A549 treated with AZD2906 at 1 μM for 4 hours (cell line): ENCODE measurements at places on chromosomes 11 and 22. TPM values are rescaled to one million over a fixed set of nuclear protein-coding genes. Genes with fewer than 3 reads are reported as not detected.

ZNF70 gene
- 0.91 to 1.4 TPM (median 1.0 TPM) in 5 replicates for total RNA-seq

MYOD1 gene
- 0.03 to 0.05 TPM (median 0.03 TPM) in 3 of 5 replicates, not detected in the others for total RNA-seq

APOBEC3G gene
- 0.06 to 0.09 TPM (median 0.07 TPM) in 3 of 5 replicates, not detected in the others for total RNA-seq

CD82 gene
- 4.2 to 9.1 TPM (median 4.5 TPM) in 5 replicates for total RNA-seq

OLFML1 gene
- total RNA-seq: 0.07 TPM in 1 of 5 replicates, not detected in the others

DERL3 gene
- total RNA-seq: 0.42 to 0.74 TPM (median 0.59 TPM) in 5 replicates

CD3G gene
- total RNA-seq: not detected in 5 replicates

CAVIN3 gene
- total RNA-seq: 25.5 to 34.4 TPM (median 26.7 TPM) in 5 replicates

TYMP gene
- total RNA-seq: 11.7 to 19.2 TPM (median 17.9 TPM) in 5 replicates

SYVN1 gene
- total RNA-seq: 29.0 to 41.9 TPM (median 39.5 TPM) in 5 replicates

TPBGL gene
- total RNA-seq: 0.11 to 0.24 TPM (median 0.17 TPM) in 5 replicates

STIM1 gene
- total RNA-seq: 25.3 to 27.2 TPM (median 26.6 TPM) in 5 replicates

NEFH gene
- 0.08 to 0.19 TPM (median 0.12 TPM) in 5 replicates for total RNA-seq

NR1H3 gene
- total RNA-seq: 8.4 to 13.2 TPM (median 9.6 TPM) in 5 replicates

DGCR6L gene
- total RNA-seq: 30.1 to 47.2 TPM (median 45.0 TPM) in 5 replicates

POU2AF3 gene
- total RNA-seq: 1.0 to 1.8 TPM (median 1.4 TPM) in 5 replicates

ENTHD1 gene
- total RNA-seq: not detected in 5 replicates

ADM2 gene
- total RNA-seq: 0.41 to 0.63 TPM (median 0.57 TPM) in 5 replicates

BCR gene
- 16.6 to 21.8 TPM (median 20.2 TPM) in 5 replicates for total RNA-seq

LBHD1 gene
- total RNA-seq: 4.0 to 5.1 TPM (median 4.8 TPM) in 5 replicates

CARD16 gene
- total RNA-seq: 0.17 to 0.20 TPM in 2 of 5 replicates, not detected in the others

HBG2 gene
- not detected in 5 replicates for total RNA-seq

KDM4D gene
- total RNA-seq: 0.13 to 0.52 TPM (median 0.33 TPM) in 5 replicates

OR8G1 gene
- not detected in 5 replicates for total RNA-seq

CALCA gene
- total RNA-seq: 0.08 to 0.15 TPM (median 0.12 TPM) in 3 of 5 replicates, not detected in the others

ANO1 gene
- 2.6 to 3.7 TPM (median 3.0 TPM) in 5 replicates for total RNA-seq

HDHD5 gene
- 40.4 to 46.9 TPM (median 46.3 TPM) in 5 replicates for total RNA-seq

ANO3 gene
- total RNA-seq: 0.02 to 0.03 TPM (median 0.03 TPM) in 3 of 5 replicates, not detected in the others

MMP20 gene
- 0.07 TPM in 1 of 5 replicates, not detected in the others for total RNA-seq

OR6T1 gene
- not detected in 5 replicates for total RNA-seq

UBQLNL gene
- 0.02 TPM in 1 of 5 replicates, not detected in the others for total RNA-seq

PHF5A gene
- 56.1 to 71.7 TPM (median 63.8 TPM) in 5 replicates for total RNA-seq

SHISA8 gene
- 0.18 to 0.30 TPM (median 0.23 TPM) in 4 of 5 replicates, not detected in the other for total RNA-seq

HEPHL1 gene
- not detected in 5 replicates for total RNA-seq

CLMP gene
- 16.3 to 25.5 TPM (median 24.1 TPM) in 5 replicates for total RNA-seq

CHRDL2 gene
- total RNA-seq: 3.1 to 5.7 TPM (median 4.0 TPM) in 5 replicates

INS gene
- not detected in 5 replicates for total RNA-seq

PDGFB gene
- 2.9 to 4.2 TPM (median 3.2 TPM) in 5 replicates for total RNA-seq

MMP11 gene
- total RNA-seq: 0.13 to 0.29 TPM (median 0.18 TPM) in 5 replicates

OR4C46 gene
- not detected in 5 replicates for total RNA-seq

OR2AG2 gene
- 0.06 to 0.11 TPM in 2 of 5 replicates, not detected in the others for total RNA-seq
